A549 treated with CORT108297 at 1 μM for 4 hours (cell line): ENCODE measurements at places on chromosomes 6 and 20. TPM values are rescaled to one million over a fixed set of nuclear protein-coding genes. Genes with fewer than 3 reads are reported as not detected.

BRPF3 gene
- total RNA-seq = 10.1 to 12.0 TPM (median 10.4 TPM) in 5 replicates

PTP4A1 gene
- 127 to 142 TPM (median 137 TPM) in 5 replicates for total RNA-seq

PSMB9 gene
- total RNA-seq = 15.7 to 25.5 TPM (median 18.9 TPM) in 5 replicates

DPPA5 gene
- total RNA-seq = not detected in 5 replicates

FAM120B gene
- 8.6 to 10.7 TPM (median 10.0 TPM) in 5 replicates for total RNA-seq

GSTA1 gene
- 0.11 TPM in 1 of 5 replicates, not detected in the others for total RNA-seq

C6orf141 gene
- total RNA-seq = 18.6 to 21.3 TPM (median 19.1 TPM) in 5 replicates

SIGLEC1 gene
- 0.01 to 0.03 TPM (median 0.02 TPM) in 4 of 5 replicates, not detected in the other for total RNA-seq

BAG2 gene
- 8.5 to 10.0 TPM (median 9.0 TPM) in 5 replicates for total RNA-seq

PCNA gene
- total RNA-seq = 396 to 435 TPM (median 412 TPM) in 5 replicates

CST4 gene
- not detected in 5 replicates for total RNA-seq

MYT1 gene
- 0.03 to 0.30 TPM (median 0.10 TPM) in 5 replicates for total RNA-seq

POU5F1 gene
- total RNA-seq = 4.7 to 6.7 TPM (median 5.3 TPM) in 5 replicates
